ENCODE measurements at places on chromosomes 16 and 17.
A peak's percentile ranks its signal among the peaks of the same experiment; 100 is the strongest.

DNA sequence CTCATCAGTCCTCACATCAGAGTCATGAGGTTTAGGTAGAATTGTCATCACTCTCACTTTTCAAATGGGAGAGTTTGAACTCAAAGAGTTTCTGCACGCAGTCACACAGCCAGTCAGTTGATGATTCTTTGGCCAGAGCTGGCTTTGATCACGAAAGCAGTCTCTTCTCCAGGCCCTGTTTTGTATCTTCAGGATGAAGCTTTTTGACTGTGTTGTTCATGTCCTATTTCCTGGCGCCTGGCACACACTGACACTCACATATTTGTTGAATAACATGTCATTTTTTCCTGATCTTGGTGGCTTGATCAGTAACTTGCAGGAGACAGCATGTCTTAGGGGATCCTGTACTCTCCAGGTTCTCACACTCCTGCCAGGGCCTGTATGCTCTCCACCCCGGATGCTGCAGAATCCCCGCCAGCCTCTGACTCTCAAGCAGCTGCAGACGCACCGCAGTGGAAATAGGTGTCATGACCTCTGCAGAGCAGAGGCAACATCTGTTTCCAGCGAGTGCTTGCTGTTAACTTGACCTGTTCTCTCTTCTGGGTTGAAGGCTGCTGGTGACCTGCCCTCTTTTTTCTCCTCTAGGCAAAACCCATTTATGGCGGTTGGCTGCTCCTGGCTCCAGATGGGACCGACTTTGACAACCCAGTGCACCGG lies 33.0 kb downstream of the MPRIP start:
- DNase-seq = peak; percentile 47

DNA sequence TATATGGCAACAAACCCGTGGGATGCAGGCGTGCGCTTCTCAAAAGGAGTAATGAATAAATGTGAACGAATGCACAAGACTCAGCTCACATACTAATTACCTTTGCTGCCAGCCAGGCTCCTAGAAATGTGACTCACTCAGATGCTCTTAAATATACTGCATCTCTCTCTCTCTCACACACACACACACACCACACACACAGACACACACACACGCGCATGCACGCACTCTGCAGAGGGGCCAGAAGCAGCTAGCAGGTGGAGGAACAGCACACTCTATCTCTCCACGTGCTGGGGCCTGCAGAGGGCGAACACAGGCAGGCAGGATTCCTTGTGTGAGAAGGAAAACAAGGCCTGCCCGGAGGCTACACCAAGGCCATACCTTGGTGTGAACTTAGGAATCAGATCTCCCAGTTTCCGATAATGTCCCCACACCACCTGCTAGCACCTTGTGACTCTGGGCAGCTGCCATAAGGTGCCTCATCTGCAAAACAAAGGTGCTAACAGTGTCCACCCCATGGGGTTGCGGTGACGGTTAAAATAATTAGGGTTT lies 5.3 kb downstream of the GPRC5B start:
- DNase-seq = no peak

DNA sequence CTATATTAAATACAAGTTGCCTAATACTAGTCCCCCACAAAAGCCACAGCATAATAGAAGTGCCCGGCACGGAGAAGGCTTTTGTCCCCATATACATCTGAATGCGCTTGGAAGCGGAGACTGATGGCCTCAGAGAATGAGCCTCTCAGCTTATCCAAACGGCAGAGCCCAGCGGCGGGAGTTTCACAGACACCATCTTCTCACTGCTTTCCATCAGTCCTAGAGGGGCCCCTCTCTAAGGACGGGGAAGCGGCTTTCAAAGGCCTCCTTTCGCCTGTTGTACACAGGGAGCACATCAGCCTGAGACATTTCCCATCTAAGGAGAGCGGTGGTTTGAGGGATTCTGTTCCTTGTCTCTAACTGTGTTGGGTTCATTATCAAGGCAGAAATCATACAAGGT lies 16.9 kb downstream of the NXN start:
- no peak for DNase-seq

DNA sequence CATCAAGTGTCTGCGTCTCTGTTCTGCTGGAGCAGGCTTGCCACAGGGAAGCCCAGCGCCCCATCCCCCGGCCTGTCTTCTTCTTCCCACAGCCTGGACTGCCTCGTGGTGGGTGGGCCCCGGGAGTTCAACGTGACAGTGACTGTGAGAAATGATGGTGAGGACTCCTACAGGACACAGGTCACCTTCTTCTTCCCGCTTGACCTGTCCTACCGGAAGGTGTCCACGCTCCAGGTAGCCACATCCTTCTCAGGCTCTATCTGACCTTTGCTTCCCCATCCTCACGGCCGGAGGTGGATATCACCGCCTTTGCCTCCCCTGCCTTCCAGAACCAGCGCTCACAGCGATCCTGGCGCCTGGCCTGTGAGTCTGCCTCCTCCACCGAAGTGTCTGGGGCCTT lies 29.8 kb upstream of the ITGAX start:
- DNase-seq = no peak

GRCh38 chr16:6493555-6493954 lies 839.1 kb upstream of the RBFOX1 start:
- no peak for DNase-seq

Measured in fibroblast of the conjunctiva (primary cell).